AG09309 (cell line): ENCODE measurements at places on chromosomes 16 and 17.

DNA sequence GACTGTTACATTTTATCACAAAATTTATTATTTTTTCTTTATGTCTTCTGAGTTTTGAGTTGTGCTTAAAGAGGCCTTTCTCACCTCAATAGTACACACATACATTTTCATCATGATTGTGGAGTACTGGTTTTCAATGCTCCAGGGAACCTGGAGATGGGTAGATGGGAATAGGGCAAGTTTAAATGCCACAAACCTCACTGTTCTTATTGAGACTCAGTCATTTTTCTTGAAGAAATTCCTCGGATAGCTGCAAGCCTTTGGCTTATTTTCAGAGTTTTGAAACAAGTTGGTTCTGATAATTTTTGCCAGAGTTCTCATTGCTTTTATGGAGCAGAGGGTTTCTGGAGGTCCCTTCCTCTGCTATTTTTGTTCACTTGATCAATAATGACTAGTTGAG lies 34.9 kb downstream of the EFCAB13 start:
- no peak for DNase-seq

GRCh38 chr17:9386401-9386800 lies 189.2 kb downstream of the STX8 start:
- no peak for DNase-seq

GRCh38 chr17:74729368-74729767 lies 7.7 kb upstream of the RAB37 start:
- no peak for DNase-seq

GRCh38 chr17:78872486-78872885 lies 30.5 kb downstream of the CEP295NL start:
- DNase-seq: no peak

DNA sequence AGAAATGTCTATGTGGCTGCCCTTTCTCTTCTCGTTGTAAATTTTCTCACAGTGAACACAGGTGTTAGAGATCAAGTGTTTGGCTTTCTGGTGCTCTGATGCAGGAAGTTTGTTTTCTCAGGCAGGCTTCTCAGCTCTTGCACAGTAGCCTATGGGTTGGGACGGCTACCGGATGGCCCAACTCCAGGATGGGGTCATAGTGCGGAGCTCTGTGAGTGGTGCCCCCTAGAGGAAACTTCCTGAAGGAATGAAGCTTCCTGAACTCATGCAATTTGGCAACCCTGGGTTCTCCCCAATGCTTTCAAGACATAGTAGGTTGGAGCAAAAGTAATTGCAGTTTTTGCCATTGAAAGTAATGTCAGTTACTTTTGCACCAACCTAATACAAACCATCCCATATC lies 407.5 kb upstream of the HSBP1 start:
- no peak for DNase-seq

- DNase-seq: no peak
Observed at GRCh38 chr17:65100316-65101140, 36.6 kb upstream of the RGS9 start.

DNA sequence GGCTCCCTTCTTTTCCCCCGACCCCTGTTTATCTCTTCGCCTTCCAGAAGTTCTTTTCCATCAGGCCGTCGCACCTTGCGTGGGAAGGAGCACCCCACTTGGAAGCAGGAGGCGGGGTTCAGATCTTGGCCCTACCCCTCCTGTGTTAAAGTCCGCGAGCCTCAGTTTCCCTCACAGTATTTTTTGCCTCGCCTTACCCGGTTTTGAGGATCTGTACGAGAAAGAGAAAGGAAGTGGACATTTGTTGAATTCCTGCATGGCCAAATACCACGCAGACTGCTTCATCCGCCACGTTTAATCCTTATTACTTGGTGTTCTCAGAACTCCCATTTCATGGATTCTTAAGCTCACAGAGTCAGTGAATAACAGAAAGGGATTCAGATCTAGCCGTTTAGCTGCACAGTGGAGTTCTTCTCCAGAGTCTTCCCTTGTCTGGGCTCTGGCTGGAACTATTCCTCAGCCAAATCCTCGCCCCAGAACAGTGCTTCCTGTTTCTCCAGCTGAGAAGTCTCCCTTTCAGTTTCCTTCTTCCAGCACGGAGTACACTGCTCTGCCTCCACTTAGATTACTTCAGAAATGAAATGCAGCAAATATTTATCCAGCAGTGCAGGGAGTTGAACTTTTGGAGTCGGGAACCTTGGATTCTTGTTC lies 590 bp downstream of the TMEM219 start:
- DNase-seq: no peak
